ENCODE measurements at places on chromosomes 1 and 21.

- DNase-seq: no peak
Measured at GRCh38 chr21:42271065-42271464, 44.1 kb downstream of the TFF3 start.

DNA sequence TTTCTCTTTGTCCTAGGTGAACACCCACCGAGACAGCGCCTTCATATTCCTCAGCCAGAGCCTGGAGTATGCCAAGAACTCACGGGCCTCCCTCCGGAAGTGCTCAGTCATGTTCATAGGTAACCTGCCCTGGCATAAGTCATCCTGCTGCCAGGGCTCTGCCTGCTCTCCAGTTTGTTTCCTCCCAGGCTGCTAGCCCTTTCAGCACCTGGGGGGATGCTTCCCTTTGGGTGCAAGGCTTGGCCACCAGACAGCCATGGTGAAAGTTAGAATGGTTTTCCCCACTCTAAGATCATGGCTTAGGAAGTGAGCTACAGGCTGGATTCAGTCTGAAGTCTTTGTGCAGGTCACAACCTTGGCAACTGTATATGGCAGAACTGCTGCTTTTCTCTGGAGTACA, 9.2 kb upstream of the TTC4 start:
- DNase-seq: no peak

DNA sequence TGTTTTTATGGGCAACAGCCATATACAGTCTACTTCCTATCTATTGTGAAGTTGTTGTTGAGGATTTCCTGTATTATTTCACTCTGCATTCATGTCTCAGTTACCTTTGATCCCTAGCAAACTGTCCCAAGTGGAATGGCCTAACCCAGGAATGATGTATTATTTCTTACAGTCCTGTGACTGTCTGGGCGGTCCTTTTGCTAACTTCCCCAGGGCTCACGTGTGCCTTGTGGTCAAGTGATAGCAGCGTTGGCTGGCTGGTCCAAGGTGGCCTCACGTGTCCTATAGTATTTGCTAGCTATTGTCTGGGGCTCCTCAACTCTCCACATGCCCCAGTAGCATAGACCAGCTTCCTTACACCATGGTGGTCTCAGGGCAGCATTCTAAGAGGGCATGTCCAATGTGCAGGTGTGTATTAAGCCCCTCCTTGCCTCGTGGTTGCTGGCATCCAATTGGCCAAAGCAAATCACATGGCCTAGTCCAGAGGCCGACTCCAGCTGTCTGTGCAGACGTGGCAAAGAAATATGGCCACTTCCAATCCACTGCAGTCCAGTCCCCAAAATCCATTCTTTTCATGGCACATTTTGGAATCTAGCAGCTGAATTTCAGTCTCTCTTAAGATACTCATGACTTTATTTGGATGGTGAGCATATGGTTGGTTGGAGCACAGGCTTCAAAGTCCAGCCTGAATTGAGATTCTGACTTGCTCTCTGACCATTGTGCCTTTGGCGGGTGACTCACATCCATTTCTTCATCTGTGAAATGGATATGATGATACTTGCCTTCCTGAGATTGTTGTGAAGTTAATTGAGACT, 94.1 kb downstream of the GALNT2 start:
- no peak for DNase-seq

DNA sequence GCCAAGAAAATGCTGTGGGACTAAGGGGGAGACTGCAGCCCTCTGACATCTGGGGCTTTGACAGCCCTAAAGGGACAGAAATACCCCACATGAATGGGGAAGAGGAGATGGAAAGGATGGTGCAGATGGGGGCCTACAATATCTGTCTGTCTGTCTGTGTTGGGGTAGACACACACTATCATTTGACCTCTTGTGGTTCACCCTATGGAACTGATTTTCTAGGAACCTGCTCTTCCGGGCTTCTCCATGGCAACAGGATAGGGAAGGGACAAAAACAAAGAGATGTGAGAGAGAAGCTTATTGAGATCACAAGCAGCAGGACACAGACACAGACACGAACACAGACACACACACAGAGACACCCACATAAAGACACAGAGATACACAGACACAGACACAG, 17.1 kb downstream of the KIF21B start:
- no peak for DNase-seq

- peak; percentile 50 for DNase-seq
Measured at GRCh38 chr1:178938959-178939317, 68.1 kb upstream of the ANGPTL1 start.

GRCh38 chr1:54652168-54652567, 10.6 kb downstream of the MROH7 start:
- no peak for DNase-seq

DNA sequence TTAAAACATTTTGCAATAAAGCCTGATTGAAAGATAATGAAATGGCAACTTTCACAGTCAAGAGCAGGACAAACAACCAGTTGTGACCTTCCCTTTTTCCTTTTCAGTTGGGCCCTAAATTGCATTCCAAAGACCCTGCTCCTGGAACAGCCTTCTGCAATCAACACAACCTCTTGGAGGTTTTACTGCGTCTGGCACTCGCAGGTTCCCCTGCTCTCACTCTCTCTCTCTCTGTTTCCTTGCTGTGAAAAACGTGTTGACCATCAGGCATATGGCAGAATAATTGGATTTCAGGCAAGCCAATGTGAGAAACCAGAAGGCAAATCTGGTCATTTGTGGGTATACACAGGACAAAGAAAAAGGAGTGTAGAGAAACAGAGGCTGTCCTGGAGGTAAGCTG, 23.2 kb downstream of the SLC44A5 start:
- DNase-seq: no peak

DNA sequence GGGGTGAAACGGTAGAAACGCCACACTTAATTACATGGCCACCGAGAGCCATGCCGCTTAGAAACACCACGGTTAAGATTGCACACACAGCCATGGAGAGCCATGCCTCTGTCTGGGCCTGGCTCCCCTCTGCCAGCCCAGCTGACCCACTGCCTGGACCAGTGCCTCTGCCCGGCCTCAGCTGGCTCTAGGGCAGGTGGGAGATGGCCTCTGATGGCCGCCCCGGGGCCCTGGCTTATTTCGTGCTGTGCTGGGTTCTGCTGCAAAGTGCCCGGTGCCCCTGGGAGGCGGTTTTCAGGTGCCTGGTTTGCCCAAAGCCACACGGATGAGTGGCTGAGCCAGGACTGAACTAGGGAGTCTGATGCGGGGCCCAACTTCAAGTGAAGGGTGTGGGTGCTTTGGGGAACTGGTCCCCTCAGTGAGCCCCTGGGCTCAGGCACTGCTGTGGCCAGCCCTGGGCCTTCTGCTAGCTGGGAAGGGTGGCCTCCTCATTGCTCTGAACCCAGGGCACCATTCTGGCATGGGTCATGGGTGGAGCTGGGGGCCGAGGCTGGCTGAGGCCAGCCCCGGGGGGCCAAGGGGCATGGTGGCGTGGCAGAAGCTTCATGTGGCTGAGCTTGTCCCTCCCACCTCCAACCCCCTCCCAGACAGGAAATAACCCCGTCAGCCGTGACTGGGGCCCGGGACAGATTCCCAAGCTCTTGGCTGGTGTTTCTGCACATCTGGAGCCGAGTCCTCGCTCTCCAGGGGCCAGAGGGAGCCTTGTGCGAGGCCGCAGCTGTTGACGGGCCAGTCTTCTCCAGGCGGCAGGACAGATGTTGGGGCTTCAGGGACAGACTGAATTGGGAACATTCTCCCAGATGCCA, 1.9 kb upstream of the GPR153 start:
- DNase-seq: no peak

- DNase-seq: no peak
Measured at GRCh38 chr1:222582099-222582774, 7.5 kb downstream of the TAF1A start.

DNA sequence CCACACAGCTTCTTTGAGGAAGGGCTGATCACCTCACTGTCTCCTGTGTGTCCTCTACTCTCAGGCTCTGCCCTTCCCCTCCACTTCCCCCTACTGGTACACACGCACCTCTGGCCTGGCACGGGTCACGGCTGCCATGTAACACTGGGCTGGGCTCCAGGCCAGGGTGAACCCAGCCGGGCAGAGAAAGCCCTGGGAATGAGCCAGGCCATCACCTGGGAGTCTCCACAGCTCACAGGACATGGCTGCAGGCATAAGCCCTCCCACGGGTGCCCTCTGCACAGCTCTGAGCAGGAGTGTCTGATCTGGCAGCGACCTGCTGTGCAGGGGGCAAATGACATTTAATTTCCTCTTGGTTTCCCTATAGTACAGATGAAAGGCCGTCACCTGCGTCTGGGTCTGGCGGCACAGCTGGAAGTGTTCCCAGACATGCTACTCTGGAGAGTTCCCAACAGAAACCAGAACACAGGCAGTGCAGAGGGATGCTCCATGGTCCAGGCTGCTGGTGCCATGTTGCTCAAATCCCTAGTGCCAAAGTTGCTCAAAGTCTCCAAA, 61.2 kb downstream of the ERI3 start:
- no peak for DNase-seq

- DNase-seq: no peak
Measured at GRCh38 chr1:227725046-227725445, 10.1 kb downstream of the JMJD4 start.

- no peak for DNase-seq
Measured at GRCh38 chr21:42142627-42143026, 71.5 kb downstream of the UMODL1 start.

DNA sequence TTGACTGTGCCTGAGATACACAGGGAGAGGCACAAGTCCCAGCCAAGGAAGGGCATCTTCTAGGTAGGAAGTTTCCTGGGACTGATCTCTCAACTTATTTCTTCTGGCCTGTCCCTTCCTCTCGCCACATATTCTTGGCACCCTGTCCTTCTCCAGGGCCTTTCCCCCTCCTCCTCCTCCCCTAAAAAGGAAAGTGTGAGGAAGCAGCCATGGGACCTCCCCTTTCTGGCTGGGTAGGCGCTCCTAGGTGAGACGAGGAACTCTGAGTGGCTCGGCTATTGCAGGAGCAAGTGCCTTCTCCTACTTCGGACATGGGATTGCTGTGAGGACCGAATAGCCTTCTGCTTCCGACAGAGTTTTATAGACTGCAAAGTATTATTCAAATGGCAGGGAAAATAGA, 15.5 kb upstream of the MTARC2 start:
- DNase-seq: no peak

DNA sequence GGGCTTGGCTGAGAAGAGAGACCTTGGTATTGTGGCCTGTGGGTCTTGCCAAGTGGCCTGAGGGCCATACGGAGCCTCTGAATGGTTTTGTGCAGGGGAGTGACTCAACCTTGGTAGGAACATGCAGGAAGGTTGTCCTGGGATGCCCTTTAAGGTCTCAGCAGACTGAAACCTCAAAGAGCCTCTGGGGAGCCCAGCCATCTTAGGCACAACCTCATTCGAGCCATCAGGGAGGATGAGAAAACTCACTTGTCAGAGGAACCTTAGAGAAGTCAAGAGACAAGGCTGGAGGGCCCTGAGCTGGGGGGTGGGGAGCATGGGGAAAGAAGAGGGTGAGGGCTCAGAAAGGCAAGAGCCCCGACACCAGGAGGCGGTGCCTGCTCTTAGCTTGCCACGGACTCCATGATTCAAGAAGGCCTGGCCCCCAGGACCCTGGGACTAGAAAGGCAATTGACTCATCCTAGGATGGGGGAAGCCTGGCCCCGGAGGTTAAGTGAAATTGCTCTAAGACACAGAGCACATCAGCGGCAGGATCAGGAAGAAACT, 13.0 kb downstream of the IFI6 start:
- peak; percentile 73 for DNase-seq

DNA sequence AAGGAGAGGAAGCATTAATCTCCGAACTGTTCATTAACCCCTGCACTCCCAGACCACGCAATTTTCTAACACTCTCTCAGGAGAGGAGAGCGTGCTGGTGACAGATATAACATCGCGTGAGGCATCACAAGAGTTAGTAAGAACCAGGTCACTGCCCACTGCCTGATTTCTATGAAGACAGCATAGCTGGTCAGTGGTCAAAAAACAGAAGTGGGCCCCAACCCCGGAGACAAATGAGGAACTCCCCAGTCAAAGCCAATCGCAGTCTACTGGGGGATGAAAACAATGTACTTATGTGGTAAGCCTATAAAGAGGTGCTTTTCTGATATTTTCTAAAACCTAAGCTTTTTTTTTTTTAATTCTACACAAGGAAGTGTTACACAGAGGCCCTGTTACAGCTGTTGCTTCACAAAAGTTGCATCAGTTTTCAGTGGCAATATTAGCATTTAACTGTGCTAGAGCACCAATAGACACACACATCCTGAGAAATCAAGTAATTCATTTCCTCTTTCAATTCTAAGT, 231.8 kb upstream of the IRF2BP2 start:
- DNase-seq: no peak

- peak; percentile 80 for DNase-seq
Measured at GRCh38 chr1:5991381-5992025, 722 bp downstream of the NPHP4 start.

- DNase-seq: no peak
Measured at GRCh38 chr1:28258628-28259251, 578 bp upstream of the SESN2 start.

DNA sequence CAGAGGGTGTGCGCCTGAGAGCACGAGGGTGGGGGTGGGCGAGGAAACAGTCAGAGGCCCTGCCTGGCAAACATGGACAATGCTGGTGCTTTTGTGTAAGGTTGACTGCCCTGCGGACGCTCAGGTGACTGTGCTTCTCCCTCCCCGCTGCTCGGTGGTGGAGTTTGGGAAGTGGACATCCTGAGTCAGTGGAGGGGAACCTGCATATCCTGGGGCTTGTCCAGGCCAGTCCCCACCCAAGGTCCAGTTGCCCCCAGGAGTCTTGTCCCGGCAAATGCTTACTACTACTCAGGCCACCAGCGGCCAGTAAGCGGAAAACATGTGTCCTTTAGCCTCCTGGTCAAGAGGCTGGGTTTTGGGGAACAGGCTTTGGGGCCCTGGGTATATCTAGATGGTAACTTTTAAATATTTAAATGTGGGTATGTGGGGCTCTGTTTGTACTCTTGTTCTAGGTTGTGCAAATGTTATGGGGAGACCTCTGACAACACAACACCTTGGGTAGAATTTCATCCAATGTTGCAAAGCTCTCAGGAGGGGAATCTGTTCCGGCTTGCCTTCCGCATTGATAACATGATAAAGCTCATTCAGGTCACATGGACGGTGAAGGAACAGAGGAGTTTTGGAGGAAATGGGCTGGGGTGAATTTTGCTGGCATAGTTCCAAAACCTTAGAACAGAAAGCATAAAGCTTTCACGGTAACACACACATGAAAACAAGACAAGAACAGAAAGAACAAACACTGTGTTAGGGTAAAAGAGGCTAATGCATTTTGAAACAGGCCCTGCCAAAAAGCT, 364.9 kb downstream of the PRDM2 start:
- no peak for DNase-seq

DNA sequence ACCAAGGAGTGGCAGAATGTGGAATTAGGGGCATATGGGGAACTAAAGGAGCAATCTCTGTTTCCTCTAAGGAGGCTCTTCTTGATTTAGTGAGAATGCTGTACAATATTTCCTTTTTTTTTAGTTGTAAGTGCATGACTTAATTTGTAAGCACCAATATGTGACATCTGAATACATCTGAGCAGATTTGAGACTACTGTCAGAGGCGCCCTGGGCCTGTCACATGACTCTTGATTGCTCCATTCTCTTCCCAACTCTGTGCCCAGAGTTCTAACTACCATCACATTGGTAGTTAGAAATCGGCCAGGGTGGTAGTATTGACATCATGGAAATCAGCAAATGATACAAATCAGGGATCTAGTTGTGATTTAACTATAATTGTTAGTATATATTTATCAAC, 110.1 kb upstream of the LMO4 start:
- DNase-seq: no peak
